ENCODE measurements at places on chromosomes 2 and 18. TPM values are rescaled to one million over a fixed set of nuclear protein-coding genes. Genes with fewer than 3 reads are reported as not detected.

DNA sequence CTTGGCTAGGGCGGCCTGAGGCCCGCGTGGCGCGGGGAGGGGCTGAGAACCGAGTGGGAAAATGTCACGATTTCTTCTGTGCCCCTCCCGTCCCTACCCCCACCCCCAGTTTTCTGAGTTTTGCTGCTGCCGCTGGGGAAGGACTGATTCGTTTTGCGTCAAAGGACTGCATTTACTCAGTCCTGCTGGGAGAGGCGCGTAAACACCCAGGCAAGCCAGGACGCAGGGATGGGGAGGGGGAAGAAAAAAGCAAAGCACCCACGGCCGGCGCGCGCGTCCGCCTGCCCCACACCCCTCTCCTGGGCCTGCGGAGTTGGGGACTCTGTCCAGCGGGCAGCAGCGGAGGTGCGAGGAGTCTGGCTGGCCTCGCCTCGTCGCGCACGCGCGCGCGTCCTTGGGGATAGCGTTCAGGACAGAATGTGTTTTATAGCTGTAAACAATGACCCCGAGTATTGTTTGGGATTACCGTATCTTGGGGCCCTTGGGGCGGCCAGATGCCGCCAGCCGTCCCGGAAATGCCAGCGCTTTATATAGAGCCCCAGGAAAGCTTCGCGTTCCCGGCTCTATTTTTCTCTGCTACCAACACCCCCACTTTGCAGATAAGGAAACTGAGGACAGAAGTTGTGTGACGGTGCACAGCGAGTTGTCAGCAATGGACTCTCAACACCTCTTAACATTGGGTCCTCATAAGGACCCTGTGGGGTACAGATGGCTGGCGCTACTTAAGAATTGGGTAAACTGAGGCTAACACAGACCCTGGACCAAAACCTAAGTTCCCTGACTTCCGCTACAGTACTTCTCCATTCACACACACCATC, 1.7 kb upstream of the FOSL2 start:
- peak; percentile 98 for DNase-seq

YIPF4 gene
- total RNA-seq, result 26.3 TPM

GRCh38 chr2:215171796-215172195, 33.4 kb upstream of the ABCA12 start:
- no peak for DNase-seq

STON1 gene
- total RNA-seq, result 166 TPM

GRCh38 chr2:168340931-168341330, 93.5 kb upstream of the STK39 start:
- DNase-seq, result no peak

GRCh38 chr2:109407276-109408042, 206.3 kb downstream of the SEPTIN10 start:
- DNase-seq, result no peak

ASXL3 gene
- 2.1 TPM for total RNA-seq

Data from esophagus muscularis mucosa (tissue), 4 donors.